ENCODE measurements at places on chromosomes 2 and 18.

DNA sequence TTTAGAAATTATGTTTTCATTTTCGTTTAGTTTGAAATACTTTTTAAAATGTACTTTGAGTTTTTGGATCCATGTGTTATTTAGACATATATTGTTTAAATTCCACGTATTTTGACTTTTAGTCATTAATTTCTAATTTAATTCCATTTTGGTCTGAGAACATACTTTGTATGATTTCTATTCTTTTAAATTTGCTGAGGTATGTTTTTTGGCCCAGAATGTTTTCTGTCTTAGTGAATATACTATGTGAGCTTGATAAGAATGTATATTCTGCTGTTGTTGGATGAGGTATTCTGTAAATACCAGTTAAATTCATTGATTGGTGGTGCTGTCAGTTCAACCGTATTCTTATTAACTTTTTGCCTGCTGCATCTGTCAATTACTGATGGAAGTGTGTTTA is 26.4 kb downstream of the VRK2 start:
- DNase-seq, result no peak

DNA sequence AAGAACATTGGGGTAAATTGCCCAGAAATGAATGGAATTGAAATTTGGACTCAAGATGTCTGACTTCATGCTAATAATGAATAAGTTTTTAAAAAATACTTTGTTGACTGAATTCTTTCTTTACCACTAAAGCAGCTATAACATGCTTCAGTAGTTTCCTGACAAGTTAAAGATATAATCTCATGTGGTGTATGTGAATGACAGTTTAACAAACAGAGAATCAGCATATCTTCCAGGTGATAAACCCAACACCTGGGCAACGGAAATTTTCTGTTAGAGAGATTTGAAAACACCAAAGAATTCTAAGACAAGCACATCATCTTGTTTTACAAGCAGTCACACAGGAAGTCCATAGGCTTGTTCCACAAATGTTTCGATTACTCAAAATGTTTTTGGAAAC is 372.6 kb upstream of the VRK2 start:
- DNase-seq, result no peak

GRCh38 chr2:20667151-20667530 is 197 bp downstream of the GDF7 start:
- no peak for DNase-seq

DNA sequence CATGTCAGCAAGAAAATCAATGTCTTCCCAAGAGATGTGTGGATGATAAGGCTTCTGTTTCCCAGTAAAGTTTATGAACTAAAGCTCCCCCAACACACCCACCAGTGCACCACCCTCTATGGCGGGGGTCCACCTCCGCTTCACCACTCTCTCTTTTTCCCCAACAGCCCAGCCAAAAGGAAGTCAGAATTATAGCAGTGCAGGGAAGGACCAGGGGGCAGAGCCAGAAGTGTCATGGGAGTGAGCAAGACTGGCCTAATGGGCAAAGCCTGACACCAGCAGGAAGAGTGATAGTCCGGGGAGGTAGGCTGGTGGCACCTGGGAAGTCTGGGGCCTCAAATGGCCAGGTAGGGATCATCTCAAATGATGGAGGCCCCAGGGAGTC is 167.7 kb downstream of the ZFP36L2 start:
- DNase-seq, result no peak

GRCh38 chr18:58991167-58991798 is 126.6 kb downstream of the ZNF532 start:
- DNase-seq, result no peak

DNA sequence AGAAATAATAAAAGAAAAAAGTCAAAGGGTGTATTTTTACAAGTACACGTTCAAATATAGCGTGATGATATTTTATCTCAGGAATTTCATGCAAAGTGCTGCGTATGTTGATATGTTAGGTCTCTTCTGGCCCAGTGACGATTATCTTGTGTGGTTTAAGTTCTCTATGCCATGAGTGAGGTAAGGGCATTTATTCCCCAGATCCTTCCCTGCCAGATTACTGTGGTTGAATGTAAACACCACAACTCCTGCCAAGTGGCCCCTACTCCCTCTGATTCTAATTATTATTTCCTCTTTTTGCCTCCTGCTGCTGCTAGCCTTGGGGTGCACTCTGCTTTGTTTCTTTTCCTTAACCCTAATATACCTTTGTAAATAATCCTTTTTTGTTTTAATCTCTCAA is 12.2 kb downstream of the SCN2A start:
- DNase-seq, result no peak

GRCh38 chr2:122180972-122181371 is 425.5 kb downstream of the TSN start:
- no peak for DNase-seq

- no peak for DNase-seq
Measured at GRCh38 chr2:34294961-34295360, 695.9 kb upstream of the FAM98A start.

DNA sequence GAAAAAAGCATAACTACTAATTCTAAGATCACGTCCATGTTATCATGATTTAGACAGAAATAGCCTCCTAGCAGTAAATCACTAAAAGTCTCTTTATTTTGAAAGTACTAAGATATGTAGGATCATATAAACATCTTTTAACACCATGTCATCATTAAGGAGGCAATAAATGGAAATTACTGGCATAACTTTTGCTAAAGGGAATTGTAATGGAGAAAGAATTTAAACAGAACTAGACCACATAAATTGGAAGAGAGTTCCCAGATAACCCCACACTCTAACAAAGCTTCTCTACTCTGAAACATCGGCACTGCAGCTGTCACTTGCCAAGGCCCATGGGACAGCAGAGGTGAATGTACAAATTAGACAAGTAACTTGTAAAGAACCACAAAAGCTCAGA is 29.5 kb downstream of the STK39 start:
- no peak for DNase-seq

- DNase-seq, result no peak
Measured at GRCh38 chr2:239694487-239694886, 293.7 kb upstream of the HDAC4 start.

DNA sequence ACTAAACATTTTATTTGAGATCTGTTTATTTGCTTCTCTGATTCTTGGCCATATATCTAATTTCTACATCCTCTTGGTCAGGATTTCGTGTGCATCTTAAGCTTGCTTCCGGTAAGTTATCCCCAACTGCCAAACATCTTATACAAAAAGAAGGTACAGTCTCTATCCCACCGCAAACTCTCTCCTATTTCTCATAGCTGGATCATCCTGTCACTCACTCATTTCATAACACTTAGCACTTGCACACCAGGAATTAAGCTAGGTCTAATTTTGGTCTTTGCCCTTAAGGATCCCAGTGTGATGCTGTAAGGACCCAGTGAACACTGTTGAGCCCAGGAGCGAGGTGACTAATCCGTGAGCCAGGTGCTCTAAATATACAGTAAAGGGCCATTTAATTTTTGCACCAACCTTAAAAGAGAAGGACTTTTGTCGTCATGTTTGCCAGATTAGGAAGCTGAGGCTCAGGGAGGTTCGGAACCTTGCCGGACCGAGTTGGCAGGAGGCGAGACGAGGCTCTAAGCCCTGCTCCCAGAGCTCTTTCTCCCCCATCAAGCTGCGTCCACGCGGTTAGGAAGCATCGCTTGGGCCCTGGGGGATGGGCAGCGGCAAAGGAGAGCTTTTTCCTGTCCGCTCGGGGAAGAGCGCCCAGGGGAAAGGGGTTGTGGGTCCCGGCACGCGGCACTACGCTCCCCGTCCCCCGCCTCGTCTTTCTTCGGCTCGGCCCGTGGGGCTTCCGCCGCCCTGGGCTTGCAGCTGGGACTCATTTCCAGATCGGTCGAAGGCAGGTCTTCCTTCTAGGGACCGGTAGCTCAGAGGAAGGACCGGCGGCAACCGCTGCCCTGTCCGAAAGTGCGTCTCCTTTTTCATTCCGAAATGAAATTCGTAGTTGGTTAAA is 4.1 kb upstream of the ITPRIPL1 start:
- DNase-seq, result no peak

DNA sequence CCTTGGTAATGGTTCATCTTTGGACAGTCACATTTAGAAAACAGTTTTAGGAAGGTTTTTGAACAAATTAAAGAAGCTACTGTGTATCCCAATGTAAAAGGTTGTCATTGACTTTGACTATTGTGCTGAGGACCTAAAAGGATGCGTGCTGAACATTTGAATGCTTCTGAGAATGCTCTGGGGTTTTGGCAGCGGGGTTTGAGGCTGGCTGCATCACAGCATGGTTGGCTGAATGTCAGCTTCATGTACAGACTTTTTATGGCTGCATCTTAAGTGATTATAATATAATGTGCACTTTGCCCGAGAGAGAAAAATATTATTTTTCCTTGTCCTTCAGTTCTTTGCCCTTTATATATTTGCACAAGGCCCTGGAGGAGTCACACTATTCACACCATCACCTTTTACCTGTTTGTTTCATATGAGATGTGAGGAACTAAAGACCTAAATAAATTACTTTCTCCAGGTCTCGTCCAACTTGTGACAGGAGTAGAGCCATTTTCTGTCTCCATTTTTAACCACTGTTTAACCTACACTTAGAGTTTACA is 125.9 kb downstream of the CCDC85A start:
- no peak for DNase-seq

DNA sequence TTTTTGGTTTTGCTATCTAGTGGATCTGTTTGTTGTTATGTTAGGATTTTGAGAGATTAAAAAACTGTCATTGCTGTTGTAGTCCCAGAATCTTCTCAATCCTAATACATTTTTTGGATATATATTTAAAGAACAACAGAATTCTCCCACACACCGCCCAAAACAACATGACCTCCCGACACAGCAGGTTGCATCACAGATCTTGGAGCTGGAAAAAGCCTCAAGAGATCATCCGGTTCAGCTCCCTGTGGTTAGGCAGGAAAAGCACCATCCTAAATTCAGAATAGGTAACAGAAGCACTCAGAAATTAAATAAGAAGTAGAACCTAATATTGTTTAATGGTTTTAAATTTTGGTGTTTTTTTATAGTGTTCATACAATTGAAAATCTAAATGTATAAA is 251.4 kb upstream of the STON1 start:
- DNase-seq, result no peak

- no peak for DNase-seq
Measured at GRCh38 chr18:79465392-79465991, 69.8 kb downstream of the NFATC1 start.

DNA sequence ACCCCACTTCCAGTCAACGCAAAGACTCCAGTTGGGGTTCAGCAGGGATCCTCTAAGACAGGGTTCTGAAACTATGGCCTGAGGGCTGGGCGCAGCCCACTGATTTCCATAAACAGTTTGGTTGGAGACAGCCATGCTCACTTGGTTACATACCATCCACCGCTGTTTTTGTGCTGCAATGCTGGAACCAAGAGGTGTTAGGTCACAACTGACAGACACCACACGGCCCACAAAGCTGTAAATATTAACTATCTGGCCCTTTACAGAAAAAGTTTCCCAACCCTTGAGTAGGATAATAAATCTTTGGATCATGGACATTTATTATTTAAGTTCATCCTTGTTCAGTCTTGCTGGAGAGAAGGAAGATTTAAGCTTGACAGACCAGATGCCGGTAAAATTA is 8.4 kb upstream of the CD226 start:
- no peak for DNase-seq

- DNase-seq, result no peak
Measured at GRCh38 chr2:63054841-63055225, 4.2 kb downstream of the OTX1 start.

- no peak for DNase-seq
Measured at GRCh38 chr2:72719416-72719815, 106.4 kb downstream of the EXOC6B start.

GRCh38 chr2:229066121-229066715 is 204.9 kb downstream of the PID1 start:
- no peak for DNase-seq

DNA sequence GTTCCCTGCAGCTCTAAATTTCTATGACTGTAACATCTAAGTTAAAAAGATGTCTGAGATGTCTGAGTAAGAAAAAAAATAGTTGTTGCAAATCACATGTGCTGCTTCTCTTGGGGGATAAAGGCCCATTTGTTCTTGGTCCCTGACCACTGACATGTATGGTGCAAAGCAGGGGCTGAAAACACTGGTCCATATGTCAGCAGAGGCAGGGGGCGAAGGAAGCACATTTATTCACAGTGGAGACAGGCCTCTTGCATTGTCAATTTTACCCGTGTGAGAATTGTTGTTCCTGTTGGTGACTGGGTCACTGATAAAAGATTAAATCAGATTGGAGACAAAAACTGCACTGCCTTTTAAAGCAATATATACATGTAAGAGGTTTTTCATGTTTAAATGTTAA is 38.8 kb downstream of the PRKCE start:
- DNase-seq, result no peak

DNA sequence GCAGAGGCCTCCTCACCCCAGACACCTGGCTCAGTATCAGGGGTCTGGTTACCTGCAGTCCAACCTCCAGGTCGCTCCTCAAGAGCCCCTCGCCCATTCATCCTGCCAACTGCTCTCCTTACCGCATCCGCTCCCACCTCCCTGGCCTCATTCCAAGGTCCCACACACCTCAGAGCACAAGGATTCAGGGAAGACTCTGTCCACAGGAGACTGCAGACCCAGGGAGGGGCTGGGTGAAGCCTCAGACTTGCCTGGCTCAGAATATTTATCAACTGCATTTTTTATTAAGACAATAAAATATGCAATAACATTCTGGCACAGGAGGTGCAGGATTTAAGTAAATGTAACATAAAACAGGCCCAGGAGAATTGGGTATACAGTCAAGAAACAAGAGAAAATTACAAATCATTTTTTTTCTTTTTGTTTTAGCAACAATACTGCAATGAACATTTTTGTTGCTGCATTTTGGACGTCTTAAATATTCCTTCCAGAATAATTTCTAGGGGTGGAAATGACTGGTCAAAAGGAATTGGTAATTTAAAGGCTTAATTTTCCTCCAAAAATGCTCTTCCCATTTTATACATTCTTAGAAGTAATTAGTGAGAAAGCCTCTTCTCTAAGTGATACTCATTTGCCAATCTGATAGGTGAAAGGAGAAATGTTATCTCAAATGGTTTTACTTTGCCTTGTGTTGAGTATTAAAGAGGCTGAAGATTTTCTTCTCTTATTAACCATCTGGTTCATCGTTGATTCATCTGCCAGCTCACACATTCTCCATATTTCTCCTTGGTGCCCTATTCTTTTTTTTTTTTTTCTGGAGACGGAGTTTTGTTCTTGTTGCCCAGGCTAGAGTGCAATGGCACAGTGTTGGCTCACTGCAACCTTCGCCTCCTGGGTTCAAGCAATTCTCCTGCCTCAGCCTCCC is 42.5 kb downstream of the TEX44 start:
- DNase-seq, result no peak

DNA sequence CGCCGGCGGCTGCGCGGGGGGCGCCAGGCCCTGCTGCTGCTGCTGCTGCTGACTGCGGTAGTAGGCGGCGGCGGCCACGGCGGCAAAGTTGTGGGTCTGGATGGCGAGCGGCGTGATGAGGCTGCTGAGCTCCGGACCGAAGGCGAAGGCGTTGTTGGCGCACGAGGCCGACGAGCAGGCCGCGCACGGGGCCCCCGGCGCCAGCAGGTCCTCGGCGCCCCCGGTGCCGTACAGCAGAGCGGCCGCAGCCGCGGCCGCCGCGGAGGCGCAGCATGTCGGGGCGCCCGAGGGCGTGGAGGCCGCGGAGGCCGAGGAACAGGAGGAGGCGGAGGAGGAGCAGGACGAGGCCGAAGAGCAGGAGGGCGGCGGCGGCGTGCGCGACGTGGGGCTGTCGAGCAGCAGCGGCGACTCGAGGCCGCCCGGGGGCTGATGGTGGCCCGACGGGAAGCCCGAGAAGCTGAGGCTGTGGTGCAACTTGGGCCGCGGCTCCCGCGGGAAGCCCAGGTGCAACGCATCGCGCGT is 1.8 kb downstream of the ZFP36L2 start:
- DNase-seq, result peak; percentile 15

Measured in activated T-helper 1 cell treated with anti-CD3 and anti-CD28 coated beads, Interleukin-2, amount 50 U/mL, for 16 hours (primary cell).